ENCODE measurements at places on chromosomes 1 and 21.

GRCh38 chr1:108107658-108108057 is 92.5 kb downstream of the SLC25A24 start:
- DNase-seq = peak; percentile 33

- no peak for DNase-seq
Observed at GRCh38 chr21:34935452-34935851, 113.7 kb downstream of the RUNX1 start.

- no peak for DNase-seq
Observed at GRCh38 chr1:59100708-59101374, 196.1 kb upstream of the FGGY start.

- no peak for DNase-seq
Observed at GRCh38 chr1:61561666-61562065, 163.3 kb downstream of the TM2D1 start.

DNA sequence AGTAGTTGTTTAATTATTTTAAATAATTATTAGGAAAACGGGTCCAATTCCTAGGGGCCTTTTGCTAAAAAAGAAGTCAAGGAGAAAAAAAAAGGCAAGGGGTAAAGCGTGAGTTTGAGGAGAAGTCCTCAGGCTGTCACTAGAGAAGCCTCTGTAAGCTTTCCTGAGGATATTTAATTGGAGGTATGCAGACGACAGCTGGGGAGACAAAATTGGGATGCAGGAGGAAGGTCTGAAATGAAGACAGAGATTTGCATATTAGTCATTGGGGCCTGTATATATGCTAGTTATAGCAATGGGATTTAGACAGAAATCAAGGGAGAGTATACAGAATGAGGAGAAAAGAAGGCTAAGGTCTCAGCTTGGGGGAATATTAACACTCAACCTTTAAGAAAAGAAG is 8.6 kb downstream of the ATP6V1G3 start:
- DNase-seq = no peak

- DNase-seq = peak; percentile 48
Observed at GRCh38 chr1:86429835-86430234, 5.9 kb downstream of the CLCA2 start.

GRCh38 chr1:10823000-10823401 is 26.6 kb upstream of the CASZ1 start:
- DNase-seq = no peak

- DNase-seq = no peak
Observed at GRCh38 chr1:8345621-8346415, 27.9 kb downstream of the SLC45A1 start.

- DNase-seq = no peak
Observed at GRCh38 chr1:97903626-97904025, 17.2 kb downstream of the DPYD start.

DNA sequence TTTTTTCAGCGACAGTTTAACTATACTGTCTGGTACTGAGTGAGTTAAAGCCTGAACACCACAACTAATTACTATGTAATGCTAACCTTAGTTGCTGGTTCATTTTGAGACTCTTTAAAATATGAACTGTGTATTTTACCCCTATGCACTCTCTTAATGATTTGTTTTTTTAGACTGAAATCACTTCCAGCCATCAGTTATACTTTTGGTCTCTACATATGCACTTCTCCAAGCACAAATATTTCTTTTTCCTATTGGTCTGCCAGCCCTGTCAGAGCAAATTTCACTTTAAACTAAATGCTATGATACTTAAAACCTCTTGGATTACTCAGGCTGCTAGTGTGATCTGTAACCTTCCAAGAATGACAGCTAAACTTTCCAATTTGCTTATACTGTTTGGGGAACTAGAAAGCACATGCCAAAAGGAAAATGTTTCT is 38.1 kb upstream of the SCYL3 start:
- DNase-seq = no peak

DNA sequence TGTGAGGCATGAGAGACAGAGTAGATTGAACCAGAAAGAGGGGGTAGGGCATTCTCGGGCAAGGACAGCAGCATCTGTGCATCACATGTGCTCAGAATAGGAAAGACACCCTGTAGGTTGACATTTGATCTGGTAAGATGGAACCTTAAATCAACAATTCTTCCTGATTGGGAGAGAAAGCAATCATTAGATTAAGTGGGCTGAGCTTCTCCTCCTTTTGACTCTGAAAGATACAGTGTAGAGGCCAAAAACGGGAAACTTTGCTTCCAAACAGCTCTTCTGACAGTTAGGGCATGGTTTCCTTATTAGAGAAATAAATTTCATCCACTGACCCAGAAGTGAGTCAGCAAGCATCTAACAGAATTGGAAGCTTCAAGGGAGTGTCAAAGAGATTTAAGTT is 9.7 kb downstream of the KIF14 start:
- no peak for DNase-seq

DNA sequence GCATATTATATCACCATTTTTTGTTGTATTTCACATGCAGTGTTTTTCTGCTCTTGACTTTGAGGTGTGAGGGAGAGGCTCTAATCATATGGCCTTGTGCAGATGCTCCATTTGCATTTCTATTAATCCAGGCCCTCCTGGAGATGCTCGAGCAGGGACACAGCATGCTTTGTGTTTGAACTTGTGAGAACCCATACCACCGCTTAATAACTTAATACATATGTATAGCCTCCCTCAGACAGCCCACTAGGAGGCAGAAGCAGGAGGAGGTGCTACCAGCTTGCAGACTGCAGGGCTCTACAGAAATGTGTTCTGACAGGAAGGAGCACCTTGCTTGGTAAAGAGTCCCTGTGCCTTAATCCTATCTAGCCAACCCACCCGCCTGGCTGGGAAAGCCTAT is 155.2 kb downstream of the BARHL2 start:
- DNase-seq = peak; percentile 86

GRCh38 chr1:17539118-17539476 is 401 bp upstream of the ARHGEF10L start:
- no peak for DNase-seq

DNA sequence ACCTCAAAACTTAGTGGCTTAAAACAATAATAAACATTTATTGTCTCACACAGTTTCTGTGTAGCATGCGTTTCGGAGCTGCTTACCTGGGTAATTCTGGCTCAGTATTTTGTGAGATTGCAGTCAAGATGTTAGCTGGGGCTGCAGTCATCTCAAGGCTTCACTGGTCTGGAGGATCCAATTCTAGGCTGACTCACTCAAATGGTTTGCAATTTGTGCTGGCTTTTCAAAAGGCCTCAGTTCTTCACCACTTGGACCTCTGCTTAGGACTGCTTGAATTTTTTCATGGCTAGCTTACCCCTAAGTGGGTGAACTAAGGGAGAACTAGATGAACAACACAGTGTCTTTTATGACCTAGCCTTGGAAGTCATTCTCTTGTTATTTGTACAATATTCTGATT is 21.0 kb downstream of the XPR1 start:
- DNase-seq = no peak

- DNase-seq = no peak
Observed at GRCh38 chr1:154481053-154481452, 21.0 kb upstream of the TDRD10 start.

DNA sequence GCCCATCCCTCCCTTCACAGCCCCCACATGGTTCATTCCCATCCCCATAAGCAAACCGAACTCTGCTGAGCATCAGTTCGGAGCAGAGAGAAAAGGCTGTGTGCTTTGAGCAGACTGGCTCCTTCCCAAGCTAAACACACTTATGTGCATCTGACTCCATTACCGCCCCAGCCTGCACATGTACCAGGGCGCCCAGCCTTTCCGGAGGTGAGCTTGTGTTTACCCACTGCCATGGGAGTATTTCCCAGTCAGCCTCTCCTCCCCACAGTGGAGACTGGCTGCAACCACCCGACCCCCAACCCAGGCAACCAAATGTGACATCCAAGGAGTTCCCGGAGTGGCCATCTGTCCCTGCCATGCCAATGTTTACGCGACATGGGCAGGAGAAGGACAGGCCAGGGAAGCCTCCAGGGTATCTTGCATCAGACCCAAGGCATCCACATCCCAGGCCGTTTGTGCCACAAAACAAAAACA is 9.4 kb downstream of the TIAM1 start:
- DNase-seq = no peak

DNA sequence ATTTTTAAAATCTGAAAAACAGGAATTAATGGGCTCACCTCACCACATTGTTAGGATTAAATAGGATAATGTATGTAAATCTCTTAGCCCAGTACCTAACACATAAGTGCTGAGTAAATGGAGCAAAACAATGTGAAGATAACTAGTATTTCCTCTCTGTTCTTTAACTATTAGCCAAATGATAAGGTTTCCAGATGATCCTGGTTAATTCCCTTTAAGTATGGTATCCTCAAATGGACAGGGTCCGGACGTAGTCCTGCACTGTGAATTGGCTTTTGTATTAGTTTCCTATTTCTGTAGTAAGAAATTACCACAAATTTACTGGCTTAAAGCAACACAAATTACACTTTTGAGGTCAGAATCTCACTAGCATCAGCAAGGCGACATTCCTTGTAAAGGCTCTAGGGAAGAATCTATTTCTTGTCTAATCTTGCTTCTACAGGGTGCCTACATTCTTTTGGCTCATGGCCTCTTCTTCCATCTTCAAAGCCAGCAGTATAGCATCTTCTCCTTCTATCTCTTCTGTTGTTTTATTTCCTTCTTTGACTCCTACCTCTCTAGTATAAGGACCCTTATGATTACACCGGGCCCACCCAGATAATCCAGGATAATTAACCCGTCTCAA is 17.1 kb downstream of the SCAF4 start:
- DNase-seq = no peak

- DNase-seq = no peak
Observed at GRCh38 chr21:45620201-45620923, 23.2 kb upstream of the PCBP3 start.

DNA sequence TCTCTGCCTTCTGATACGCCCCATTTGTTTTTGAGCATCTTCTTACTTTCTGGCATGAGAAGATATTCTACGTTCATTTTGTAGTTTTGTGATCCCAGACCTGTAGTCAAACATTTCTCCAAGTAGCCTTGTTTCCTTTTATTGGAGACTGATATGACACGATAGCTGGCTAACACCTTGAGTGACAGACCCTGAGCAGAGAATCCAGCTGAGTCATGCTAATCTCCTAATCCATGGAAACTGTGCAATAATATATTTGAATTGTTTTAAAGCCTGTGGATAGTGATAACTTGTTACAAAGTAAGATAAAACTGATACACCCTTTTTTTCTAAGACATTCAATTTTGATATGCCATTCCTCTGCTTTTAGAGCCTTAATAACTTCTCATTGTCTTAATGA is 1.2 kb upstream of the IFI44L start:
- no peak for DNase-seq

DNA sequence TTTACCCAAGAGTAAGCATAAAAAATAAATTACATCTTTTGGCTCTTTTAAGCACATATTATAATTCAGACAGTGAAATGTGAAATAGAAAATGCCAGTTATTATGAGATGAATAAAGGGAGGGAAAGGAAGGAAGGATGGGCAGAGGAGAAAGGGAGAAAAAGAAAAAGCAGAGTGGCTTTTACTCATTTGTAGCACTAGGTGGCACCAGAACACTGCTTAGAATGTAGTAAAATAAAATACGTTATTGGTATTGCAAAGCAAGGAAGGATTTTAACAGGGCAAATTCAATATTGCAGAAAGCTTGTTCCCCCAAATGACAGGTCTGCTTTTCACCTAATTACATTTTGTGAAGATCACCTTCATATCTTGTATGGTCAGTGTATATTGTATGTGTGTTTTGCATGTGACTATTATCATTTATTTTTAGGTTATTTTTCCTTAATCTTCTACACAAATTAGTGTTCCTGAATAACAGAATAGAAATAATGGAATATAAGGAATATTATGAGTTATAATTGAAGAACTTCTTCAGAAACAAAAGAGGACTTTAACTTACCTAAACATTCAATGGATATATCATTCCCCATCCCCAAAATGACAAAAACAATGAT is 9.1 kb upstream of the PCNX2 start:
- no peak for DNase-seq

GRCh38 chr1:24664507-24665033 is 21.5 kb downstream of the SRRM1 start:
- no peak for DNase-seq

GRCh38 chr1:18126616-18127015 is 19.0 kb downstream of the IGSF21 start:
- DNase-seq = no peak

DNA sequence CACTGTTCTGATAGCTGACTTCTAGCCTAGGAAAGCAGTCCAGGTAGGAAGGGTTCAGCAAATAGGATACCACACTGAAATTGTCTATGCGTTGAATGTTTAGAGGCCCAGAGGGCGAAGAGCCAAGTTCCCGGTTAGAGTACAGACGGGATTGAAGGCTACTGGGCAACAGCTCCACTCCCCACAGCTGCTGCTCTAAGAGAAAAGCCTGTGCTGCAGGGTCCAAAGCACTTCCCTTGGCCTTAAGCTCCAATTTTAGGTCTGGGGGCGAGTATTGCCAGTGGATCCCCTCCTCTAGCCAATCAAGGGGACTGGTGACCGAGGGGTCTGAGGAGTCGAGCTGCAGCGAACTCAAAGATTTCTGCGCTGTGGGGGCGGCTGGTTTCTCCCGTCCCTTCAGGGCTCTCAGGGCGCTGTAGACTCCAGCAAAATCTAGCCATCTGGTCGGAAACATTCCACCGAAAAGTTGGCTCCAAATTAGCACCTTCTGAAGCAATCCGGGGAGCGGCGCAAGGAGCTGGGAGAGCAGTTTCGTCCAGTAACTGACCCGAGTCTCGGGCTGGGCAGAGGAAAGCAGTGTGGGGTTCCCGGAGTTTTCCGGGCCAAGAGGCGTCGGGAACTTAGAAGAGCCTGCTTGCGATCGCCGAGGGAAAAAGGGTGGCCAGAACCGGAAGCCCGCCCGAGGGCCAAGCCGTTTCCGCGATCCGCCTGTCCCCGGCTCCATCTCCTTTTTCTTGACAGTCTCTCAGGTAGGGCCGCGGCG is 748 bp downstream of the PPP1R15B start:
- DNase-seq = peak; percentile 24

- DNase-seq = no peak
Observed at GRCh38 chr1:77757066-77757584, 2.5 kb downstream of the USP33 start.

- no peak for DNase-seq
Observed at GRCh38 chr21:45288441-45288841, 746 bp upstream of the POFUT2 start.

GRCh38 chr1:164310166-164310565 is 248.8 kb upstream of the PBX1 start:
- no peak for DNase-seq

GRCh38 chr1:95723346-95723745 is 489.3 kb downstream of the RWDD3 start:
- DNase-seq = no peak

DNA sequence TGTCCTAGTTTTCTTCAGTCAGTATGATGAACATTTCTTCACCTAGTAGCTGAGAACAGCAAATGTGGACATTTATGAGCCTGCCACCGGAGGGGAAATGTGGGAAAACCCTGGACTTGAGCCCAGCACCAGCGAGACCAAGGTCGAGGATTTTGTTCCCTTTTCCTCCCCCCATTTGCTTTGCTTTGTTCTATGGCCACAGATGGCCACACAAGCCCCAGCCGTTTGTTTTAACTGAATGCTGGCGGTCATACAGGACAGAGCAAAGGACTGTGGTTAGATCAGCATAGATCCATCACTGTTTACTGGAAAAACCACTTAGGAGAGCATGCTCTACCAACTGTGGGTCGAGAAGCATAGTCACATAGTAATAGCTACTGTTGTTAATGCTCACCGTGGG is 20.9 kb downstream of the SH2D2A start:
- DNase-seq = no peak

- DNase-seq = peak; percentile 84
Observed at GRCh38 chr1:11645670-11646265, 8.5 kb downstream of the FBXO2 start.

- no peak for DNase-seq
Observed at GRCh38 chr1:106249810-106250209, 806.7 kb upstream of the PRMT6 start.

GRCh38 chr1:208524925-208525324 is 280.7 kb upstream of the PLXNA2 start:
- no peak for DNase-seq

Data from DND-41 (cell line).